ENCODE measurements at places on chromosomes 2 and 18.

GRCh38 chr2:99682275-99683060 is 192.7 kb upstream of the REV1 start:
- no peak for DNase-seq

DNA sequence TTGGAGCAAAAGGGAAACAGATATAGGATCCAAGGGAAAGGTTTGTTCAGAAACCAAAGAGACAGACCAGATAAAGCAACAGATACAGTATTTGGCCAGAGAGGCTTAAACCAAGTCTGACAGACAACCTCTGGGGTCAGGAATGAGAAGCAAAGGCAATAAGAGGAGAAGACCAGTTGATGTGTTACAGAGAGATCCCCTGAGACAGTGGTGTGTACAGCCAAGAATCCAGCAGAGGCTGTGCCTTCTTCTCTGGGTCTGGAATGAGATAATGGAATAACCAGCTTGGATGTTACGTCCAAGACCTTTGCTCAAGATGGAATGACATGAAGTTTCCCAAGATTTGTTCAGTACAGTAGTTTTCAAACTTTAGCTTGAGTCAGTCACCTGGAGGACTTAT is 61.1 kb downstream of the MDH1 start:
- DNase-seq: no peak

- no peak for DNase-seq
These were observed 108.1 kb downstream of the FHOD3 start for GRCh38 chr18:36405611-36406010.

DNA sequence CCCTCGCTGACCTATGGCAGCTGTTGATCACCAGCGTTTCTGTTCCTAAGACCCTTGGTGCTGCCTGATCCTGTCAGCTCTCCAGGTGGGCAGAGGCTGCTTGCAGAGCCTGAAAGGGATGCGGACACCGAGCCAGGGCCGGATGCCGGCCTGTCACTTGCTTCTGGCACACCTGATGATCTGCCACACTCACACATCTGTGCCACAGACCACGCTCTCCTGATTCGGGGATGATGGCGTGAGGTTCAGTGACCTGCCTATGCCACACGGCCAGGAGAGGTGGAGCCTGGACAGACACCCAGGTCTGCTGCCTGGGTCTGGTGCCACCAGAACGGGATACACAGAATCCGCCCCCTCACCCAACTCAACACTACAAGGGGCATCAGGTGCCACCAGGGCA is 129.4 kb upstream of the GLI2 start:
- DNase-seq: no peak

GRCh38 chr18:8611916-8612576 is 2.8 kb downstream of the RAB12 start:
- no peak for DNase-seq

GRCh38 chr18:35122586-35123224 is 81.5 kb downstream of the MAPRE2 start:
- DNase-seq: no peak

- no peak for DNase-seq
These were observed 20.3 kb downstream of the ITPRID2 start for GRCh38 chr2:181911830-181912229.

GRCh38 chr2:10810202-10811161 is 2.1 kb downstream of the PDIA6 start:
- DNase-seq: no peak

GRCh38 chr2:239229545-239230279 is 171.1 kb downstream of the HDAC4 start:
- DNase-seq: no peak

GRCh38 chr18:45290364-45290763 is 324.9 kb upstream of the SLC14A2 start:
- DNase-seq: no peak

DNA sequence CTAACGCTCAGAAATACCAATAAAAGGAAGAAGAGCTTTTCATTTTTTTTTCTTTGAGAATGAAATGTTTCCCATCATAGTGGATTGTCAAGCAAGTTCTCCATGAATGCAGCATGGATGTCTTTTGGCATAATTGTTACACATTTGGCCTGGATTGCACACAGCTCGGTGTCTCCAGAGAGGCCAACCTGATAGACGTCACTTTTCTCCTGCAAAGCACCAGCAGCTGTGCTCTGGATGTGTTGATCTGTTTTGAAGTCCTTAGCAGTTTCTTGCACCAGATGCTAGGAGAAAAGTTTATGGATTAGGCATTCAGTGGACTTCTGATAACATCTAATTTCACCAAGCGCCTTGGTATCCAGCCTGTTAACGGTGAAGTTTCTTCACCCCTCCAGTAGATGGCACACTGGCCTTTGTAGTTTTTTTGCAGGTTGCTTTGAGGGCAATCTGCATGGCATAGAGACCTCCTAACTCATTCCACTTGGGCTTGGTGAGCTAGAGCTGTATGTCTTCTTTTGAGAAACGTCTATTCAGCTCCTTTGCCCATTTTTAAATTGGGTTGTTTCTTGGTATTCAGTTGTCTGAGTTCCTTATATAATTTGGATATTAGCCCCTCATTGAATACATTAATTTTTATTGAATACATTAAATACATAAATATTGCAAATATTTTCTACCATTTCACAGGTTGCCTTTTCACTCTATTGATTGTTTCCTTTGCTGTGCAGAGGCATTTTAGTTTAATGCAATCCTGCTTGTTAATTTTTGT is 59.7 kb downstream of the PTH2R start:
- DNase-seq: no peak

- no peak for DNase-seq
These were observed 141.1 kb downstream of the DOCK10 start for GRCh38 chr2:224901121-224901676.

DNA sequence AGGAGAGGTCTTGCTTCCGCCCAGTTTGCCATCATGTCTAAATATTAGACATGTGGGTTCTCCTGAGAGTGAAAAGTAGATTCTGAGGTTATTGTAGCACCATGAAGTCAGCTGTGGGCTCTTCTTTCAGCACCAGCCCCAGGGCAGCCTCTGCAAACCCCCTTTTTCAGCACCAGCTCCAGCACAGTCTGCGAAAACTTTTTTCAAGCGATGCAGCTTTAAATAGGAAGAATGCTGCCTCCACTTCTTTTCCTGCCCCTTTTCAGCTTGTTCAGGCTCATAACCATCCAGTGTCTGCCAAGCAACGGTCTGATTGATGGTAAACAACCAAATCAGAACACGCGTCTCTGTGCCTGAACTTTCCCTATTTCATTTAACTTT is at the start of gene COL5A2:
COL5A2 (minus strand) TSS at position 192 of the 381 bp plus-strand sequence; CDS start at position 35, 157 bp downstream.
- no peak for DNase-seq

GRCh38 chr2:238863749-238864206 is 15.9 kb downstream of the TWIST2 start:
- DNase-seq: no peak
